ENCODE measurements at places on chromosomes 3 and 15.
A peak's percentile ranks its signal among the peaks of the same experiment; 100 is the strongest.

- no peak for DNase-seq
These were observed 164.4 kb downstream of the GHSR start for GRCh38 chr3:172283841-172284357.

- no peak for DNase-seq
These were observed 3.4 kb upstream of the SELENOT start for GRCh38 chr3:150599611-150600297.

DNA sequence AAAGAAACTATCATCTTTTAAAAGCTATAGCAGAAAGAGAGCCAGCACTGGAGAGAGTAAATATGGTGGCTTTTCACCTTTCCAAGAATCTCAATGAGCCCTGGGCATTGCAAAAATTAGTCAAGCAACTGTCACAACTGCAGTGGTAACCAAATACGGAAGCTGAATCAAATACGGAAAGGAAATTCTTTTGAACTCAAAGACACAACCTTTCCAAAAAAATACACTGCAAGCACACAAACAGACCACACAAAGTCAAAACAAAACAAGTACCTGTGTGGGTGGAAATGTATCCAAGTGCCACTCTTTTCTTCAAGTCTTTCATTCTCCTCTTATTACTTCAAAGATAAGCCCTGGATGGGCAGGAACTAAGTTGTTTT is 17.6 kb downstream of the VGLL4 start:
- no peak for DNase-seq

DNA sequence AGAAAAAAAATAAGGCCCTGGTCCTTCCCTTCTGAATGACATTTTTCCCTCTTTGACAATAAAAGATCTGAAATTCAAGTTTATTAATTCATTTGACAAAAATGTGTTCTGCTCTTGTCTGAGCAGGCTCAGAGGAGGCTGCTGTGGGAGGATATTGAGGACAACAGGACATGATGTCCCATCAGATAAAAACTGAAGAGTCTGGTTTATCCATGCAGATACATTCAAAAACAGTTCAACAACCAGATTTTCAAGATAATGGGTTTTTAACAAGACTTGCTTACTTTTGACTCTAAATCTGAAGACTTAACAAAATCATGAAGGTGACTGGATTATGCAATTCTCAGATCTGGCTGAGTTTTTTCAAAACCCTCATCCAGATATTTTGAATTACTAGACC is 36.9 kb upstream of the STRIT1 start:
- DNase-seq, result no peak

GRCh38 chr3:117665296-117665695 is 955.7 kb downstream of the TUSC7 start:
- DNase-seq, result no peak

- DNase-seq, result peak; percentile 61
These were observed 9.0 kb downstream of the SPATA12 start for GRCh38 chr3:57069503-57069902.

DNA sequence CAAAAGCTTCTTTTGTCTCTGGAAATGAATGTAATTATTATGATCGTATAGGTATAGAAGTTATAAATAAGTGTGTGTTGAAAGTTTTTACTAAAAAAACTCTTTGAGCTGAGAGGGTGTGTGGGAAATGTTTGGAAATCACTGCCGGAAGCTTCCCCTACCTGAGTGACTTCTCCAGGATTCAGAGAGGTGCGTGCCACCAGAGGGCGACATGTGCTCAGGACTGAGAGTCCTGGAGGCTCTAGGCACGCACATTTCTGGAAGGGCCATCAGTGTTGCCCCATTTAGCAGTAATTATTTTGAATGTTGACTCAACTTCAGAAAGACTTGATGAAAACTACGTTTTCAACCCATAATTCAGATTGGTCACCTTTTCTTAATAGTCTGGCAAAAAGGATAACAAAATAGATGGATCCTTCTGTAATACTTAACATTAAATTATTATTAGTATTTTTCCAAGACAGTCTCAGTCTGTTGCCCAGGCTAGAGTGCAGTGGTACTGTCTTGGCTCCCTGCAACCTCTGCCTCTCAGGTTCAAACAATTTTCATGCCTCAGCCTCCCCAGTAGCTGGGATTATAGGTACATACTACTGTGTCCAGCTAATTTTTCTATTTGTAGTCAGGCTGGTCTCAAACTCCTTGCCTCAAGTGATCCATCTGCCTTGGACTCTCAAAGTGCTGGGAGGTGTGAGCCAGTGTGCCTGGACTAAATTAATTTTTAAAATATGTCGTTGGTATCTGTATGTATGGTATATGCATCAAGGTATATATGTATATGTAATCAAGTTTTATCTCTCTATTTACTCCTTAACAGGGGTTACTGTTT is 34.5 kb downstream of the GPR171 start:
- DNase-seq, result peak; percentile 51

DNA sequence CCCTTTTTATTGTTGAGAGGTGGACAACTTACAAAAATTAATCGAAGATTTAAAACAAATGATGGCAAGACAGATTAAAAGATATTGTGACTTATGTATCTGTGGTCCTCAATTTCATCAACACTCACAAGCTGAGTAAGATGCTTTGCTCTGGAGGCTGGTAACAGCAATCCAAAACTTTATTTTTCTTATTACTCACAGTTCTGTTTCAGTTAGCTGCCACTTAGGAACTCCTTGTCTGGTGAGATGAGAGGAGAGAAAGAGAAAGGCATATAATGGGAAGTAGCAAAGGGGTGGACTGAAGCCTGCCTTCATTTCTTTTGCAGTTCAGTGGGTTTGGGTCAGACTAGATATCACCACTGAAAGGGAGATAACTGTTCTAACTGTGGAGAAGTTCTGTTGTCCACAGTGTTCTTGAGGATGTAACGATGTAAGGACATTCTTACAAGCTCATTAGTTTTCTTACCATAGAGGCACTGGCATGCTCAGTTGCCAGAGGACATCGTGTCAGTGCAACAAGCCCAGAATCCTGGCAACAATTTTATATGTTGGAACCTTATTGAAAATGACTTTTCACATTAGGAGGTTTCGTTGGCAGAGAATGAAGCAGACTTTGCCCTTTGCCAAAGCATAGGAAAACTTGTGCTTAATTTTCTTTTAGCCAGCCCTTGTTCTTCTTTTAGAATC is 93.6 kb downstream of the PLCL2 start:
- DNase-seq, result no peak

- DNase-seq, result no peak
These were observed 210.8 kb downstream of the STT3B start for GRCh38 chr3:31743331-31744089.

GRCh38 chr3:123419181-123419849 is 29.6 kb downstream of the ADCY5 start:
- DNase-seq, result no peak

GRCh38 chr3:63818282-63819150 is 583 bp upstream of the C3orf49 start:
- DNase-seq, result peak; percentile 69

GRCh38 chr15:81724536-81724935 is 321.3 kb downstream of the MEX3B start:
- DNase-seq, result no peak

GRCh38 chr15:89621547-89621946 is 33.7 kb downstream of the KIF7 start:
- DNase-seq, result no peak

DNA sequence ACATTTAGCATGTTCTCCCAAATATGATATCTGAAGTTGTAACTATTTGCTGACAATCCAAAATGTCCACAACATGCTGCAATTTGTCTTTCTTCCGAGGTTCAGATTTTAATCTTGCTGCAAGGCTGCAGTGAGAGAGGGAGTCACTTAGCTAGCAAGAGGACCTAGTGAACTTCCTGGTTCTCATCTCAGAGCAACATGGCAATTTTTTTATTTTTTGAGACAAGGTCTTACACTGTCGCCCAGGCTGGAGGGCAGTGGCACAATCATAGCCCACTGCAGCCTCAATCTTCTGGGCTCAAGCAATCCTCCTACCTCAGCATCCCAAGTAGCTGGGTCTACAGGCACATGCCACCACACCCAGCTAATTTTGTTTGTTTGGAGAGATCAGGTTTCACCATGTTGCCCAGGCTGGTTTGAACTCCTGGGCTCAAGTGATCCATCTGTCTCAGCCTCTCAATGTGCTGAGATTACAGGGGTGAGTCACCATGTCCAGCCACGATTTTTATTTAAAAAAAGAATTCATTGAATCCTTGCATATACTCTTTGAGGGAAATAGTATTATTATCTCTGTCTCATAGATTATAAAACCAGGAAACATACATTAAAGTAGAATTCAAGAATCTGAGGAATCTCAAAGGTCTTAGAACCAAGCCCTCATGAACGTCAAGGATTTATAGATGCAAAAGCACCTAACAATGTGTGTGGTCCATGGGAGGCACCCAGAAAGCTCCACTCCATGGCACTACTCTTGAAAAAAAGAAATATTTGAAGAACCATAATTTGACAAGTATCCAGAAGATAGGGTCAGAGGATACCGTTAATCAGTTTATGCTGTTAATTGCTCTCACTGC is 9.1 kb downstream of the HDC start:
- DNase-seq, result no peak

DNA sequence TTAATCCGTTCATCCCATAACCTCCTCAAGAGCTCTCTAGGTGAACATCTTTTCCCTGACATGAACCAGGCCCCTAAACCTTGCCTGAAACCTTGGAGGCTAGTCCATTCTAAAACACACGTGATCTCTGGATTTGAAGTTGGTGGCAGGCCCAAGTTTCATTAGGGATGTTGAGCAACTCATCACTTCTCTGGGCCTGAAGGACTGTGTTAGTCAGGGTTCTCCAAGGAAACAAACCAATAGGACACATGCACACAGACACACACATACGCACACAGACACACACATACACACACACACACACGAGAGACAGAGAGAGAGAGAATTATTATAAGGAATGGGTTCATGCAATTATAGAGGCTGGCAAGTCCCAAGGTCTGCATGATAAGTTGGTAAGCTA is 31.9 kb downstream of the ACAN start:
- no peak for DNase-seq

DNA sequence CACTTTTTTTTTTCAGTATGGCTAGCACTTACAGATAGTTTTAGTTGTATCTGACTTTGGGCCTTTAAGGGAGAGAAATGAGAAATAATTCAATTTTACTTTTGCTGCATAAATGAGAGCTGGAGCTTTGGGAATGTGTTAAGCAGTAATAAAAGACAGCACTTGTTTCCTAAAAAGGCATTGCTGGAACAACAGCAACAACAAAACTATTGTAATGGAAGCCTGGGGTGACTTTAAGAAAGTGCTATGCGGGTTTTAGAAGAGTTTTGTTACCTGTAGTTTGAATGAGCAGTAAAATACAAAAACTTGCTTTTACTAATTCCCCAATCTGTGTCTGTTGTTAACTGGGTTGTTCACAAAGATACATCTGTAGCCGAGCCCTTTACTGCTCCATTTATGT is 774.0 kb upstream of the ARPP21 start:
- DNase-seq, result no peak

DNA sequence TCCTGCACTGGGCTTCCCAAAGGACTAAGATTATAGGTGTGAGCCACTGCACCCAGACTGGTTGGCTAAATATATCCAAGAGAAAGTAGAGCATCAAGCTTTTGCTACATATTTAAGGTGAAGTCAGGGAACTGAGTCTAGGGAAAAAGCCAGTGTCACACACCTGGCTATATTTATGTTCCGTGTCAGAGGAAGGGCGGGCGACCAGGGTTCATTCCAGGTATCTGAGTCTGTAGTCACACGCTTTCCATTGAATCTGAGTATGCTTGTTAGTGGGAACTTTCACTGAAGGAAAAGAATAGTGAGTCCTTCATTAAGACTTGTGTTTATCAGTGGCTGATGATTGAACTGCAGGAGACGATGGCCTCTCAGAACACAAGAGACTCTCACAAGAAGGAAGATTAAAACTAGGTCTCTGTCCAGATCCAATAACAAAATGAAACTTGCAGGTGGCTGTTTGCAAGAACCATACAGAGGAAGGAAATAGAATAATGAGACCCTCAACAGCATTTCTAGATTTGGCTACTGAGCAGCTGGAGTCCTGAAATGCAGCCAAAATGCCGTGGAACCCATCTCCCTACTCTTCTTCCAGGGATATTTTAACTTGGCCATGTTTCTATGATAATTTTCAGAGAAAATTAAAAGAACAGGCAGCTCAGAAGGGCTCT is 276.3 kb downstream of the THSD4 start:
- no peak for DNase-seq

GRCh38 chr15:80483725-80484161 is 79.6 kb downstream of the ARNT2 start:
- no peak for DNase-seq

All from muscle of arm (tissue), 14 donors.